ENCODE measurements at places on chromosomes 13 and 19.

GRCh38 chr19:36528921-36529518 lies 949 bp upstream of the ZNF260 start:
- no peak for DNase-seq

DNA sequence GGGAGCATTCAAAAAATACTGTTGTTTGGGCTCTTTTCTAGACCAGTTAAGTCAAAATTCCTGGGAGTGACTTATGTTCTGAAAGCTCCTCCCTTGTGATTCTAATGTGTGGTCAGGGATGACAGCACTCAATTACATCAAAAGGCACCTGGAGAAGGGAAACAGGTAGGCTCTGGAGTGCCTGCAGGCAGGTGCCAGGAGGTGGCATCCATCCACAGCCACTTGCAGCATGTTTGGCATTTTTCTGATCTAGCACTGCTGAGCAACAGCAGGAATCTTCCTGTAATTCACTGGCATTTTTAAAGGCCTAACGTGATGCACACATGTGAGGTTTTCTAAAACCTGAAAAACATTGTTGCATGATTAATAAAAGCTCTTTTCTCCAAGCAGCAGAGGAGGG lies 94.6 kb downstream of the CCNA1 start:
- no peak for DNase-seq

- DNase-seq = no peak
Measured at GRCh38 chr13:25902455-25902854, 149.4 kb downstream of the SHISA2 start.

DNA sequence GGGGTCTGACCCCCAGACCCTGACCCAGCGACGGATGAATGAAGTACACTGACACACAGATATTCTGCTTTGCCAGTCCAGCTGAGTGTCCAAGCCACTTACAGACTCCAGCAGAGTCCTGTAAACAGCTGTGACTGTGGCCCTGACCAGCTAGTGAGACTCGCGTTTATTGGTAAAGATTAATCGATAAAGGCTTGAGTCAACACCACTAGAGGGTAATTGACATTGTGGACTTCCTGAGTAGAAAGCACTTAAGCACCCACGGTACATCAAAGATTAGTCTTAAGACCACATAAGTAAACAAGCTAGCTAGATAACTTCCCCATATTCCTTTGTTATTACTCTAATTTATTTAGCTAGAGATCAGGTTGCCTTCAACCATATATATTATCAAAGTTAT lies 146.0 kb downstream of the OXGR1 start:
- DNase-seq = no peak

GRCh38 chr13:46097015-46097414 lies 7.8 kb downstream of the CPB2 start:
- DNase-seq = no peak

All from femur (tissue), 1 donor.